GDM1 (cell line): ENCODE measurements at places on chromosomes 6 and 20.

GRCh38 chr6:6711832-6712448 is 123.4 kb downstream of the LY86 start:
- DNase-seq: peak; percentile 95

GRCh38 chr6:134908906-134909516 is 40.9 kb downstream of the ALDH8A1 start:
- DNase-seq: no peak

DNA sequence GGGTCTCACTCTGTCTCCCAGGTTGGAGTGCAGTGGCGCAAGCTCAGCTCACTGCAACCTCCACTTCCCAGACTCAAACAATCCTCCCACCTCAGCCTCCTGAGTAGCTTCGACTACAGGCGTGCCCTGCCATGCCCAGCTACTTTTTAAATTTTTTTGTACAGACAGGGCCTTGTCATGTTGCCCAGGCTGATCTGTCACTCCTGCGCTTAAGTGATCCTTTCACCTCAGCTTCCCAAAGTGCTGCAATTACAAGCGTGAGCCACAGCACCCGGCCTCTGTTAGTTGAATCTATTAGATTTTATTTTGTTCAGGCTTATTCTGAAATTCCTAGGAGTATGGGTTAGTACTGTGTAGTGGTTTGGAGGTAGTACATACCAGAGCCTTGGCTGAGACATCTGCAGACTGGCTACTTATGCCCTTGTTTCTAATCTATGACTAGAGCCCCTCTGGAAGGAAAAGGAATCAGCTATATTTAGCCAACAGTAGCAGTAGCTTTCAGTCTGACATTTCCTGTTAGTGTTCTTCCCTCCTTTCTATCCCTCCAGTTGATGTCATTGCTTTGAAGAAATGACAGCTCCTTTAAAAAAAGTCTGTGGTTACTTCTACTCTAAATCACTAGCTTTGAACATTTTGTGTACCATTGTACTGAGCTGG is 74.4 kb downstream of the ITCH start:
- peak; percentile 37 for DNase-seq

GRCh38 chr6:94349227-94349626 is 929.9 kb upstream of the EPHA7 start:
- no peak for DNase-seq

- DNase-seq: no peak
Observed at GRCh38 chr20:63085151-63085861, 78.5 kb upstream of the BHLHE23 start.

- DNase-seq: no peak
Observed at GRCh38 chr20:50567860-50568548, 57.8 kb downstream of the PTPN1 start.

DNA sequence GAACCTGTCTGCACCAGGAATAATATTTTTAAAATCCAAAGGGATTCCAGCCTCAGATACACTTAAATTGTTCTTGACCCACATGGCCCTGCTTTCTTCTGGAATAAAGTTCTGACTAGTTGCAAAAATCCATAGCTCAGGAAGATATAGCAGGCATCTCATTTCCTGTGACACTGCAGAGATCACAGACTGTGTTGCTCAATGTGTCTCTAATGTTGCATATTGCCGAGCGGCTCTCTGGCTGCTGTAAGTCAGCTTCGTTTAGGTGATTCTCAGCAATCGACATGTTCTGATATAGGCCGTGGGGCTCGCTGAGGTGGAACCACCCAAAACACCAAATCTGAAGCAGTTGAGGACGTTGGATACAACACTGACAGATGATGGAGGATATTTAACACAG is 498.3 kb upstream of the AGPAT4 start:
- DNase-seq: no peak

GRCh38 chr6:17842934-17843821 is 136.5 kb upstream of the NUP153 start:
- no peak for DNase-seq

GRCh38 chr6:155183095-155183494 is 80.7 kb upstream of the CLDN20 start:
- no peak for DNase-seq

GRCh38 chr20:38473367-38473795 is 738 bp downstream of the RALGAPB start:
- no peak for DNase-seq

- peak; percentile 26 for DNase-seq
Observed at GRCh38 chr6:2952557-2953095, 18.7 kb downstream of the SERPINB6 start.

DNA sequence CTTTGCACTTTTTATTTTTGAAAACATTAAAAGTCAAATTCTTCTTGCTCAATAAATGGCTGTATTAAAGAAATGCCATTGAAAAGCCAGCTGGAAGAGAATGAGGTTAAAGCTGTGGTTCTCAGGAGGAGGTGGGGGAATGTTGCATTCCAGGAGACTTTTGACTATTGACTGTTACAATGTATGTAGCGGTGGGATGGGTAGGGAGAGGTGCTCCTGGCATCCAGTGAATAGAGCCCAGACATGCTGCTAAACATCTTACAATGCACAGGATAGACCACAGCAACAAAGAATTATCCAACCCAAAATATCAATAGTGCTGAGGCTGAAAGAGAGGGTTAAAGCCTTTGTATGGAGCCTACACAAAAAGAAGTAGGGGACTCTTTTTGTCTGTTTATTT is 295.9 kb downstream of the NKAIN2 start:
- no peak for DNase-seq

GRCh38 chr6:149939356-149939648 is 2.5 kb upstream of the ULBP2 start:
- DNase-seq: no peak

DNA sequence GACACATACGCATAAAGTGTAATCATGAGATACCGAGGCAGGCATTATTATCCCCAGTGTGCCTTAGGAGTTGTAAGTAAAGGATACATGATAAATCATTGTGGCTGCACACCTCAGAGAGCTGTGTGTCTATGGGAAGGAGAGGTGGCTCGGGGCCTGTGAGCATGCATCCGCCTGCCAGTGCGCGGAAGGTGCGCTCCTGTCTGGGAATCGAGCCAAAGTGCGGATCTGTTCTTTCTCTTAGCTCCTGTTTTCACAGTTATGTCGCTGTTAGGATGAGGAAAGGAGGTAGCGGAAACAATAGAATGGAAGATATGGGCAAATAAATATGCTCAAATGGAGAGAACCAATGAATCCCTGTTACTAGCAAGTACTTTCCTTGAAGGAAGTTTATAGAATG is 98.0 kb downstream of the ANKRD6 start:
- DNase-seq: no peak

GRCh38 chr6:137738931-137739504 is 128.0 kb upstream of the TNFAIP3 start:
- no peak for DNase-seq

GRCh38 chr20:37362821-37363220 is 16.9 kb downstream of the SRC start:
- no peak for DNase-seq

- DNase-seq: no peak
Observed at GRCh38 chr20:64049060-64049877, at the start of gene SOX18. TSS of gene SOX18 (minus strand) at chr20:64049639. CDS start at chr20:64049516, 123 bp downstream.
